ENCODE measurements at places on chromosomes 3 and 15.
A peak's percentile ranks its signal among the peaks of the same experiment; 100 is the strongest.

DNA sequence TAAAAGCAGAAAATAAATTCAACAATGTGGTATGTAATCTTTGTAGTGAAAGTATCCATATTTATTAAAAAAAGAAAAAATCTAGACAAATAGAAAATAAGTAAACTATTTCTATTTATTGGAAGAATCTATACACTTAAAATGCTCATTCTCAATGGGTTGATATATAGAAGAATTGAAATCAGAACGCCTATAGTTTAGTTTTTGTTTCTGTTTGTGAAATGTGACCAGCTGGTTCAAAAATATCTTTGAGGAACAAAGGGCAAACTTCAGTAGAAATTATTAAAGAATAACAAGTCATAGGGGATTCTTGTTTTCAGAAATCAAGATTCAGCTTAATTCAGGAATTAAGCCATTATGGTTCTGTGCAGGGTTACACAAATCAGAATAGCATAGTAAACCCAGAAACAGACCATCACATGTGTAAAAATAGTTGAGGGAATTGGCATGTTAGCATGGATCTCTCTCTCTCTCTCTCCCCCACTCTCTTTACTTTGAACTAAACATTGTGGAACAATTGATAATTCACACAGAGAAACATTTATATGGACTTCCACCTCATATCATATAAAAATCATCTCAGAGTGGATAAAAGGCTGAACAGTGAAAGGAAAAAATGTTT lies 134.0 kb downstream of the CHL1 start:
- no peak for DNase-seq

- DNase-seq, result no peak
Measured at GRCh38 chr3:53590606-53591005, 96.2 kb downstream of the CACNA1D start.

GRCh38 chr3:4750306-4750968 lies 228.8 kb upstream of the BHLHE40 start:
- DNase-seq, result no peak

GRCh38 chr3:152258448-152259393 lies 10.0 kb upstream of the MBNL1 start:
- no peak for DNase-seq

- no peak for DNase-seq
Measured at GRCh38 chr15:56038707-56039106, 45.3 kb upstream of the NEDD4 start.

GRCh38 chr15:57053470-57053869 lies 135.0 kb downstream of the TCF12 start:
- DNase-seq, result no peak

GRCh38 chr3:119856695-119857094 lies 74.8 kb downstream of the NR1I2 start:
- DNase-seq, result no peak

- DNase-seq, result no peak
Measured at GRCh38 chr3:17243621-17244020, 358.9 kb downstream of the PLCL2 start.

DNA sequence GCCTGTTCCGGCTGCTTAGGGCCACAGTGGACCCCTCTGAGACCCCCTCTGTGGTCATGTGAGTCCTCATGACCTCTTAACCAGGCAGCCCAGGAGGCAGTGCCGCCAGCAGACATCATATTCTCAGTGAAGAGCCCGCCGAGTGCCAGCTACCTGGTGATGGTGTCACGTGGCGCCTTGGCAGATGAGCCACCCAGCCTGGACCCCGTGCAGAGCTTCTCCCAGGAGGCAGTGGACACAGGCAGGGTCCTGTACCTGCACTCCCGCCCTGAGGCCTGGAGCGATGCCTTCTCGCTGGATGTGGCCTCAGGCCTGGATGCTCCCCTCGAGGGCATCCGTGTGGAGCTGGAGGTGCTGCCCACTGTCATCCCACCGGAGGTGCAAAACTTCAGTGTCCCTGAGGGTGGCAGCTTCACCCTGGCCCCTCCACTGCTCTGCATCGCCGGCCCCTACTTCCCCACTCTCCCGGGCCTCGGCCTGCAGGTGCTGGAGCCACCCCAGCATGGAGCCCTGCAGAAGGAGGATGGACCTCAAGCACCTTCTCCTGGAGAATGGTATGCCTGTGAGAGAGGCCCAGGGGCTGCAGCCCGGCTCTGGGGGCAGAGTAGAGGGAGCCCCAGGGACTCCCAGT lies 176.1 kb downstream of the TBC1D2B start:
- DNase-seq, result no peak

DNA sequence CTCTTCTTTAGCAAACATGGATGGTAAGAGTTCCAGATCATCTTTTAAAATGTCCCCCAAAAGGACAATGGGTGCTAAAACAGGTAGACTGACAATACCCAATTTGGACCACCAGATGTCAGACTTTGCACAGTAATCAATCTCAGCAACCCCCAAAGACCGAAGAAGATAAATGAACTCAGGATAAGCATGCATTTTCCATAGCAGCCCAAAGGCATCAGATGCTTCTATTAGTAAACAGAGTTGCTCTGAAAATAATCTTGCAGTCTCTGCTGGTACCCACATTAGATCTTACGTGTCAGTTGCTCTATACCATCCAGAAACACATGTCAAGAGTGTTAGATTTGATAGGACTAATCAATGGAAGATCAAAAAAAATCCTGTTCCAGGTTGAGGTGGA lies 20.6 kb downstream of the MYH15 start:
- DNase-seq, result peak; percentile 39

DNA sequence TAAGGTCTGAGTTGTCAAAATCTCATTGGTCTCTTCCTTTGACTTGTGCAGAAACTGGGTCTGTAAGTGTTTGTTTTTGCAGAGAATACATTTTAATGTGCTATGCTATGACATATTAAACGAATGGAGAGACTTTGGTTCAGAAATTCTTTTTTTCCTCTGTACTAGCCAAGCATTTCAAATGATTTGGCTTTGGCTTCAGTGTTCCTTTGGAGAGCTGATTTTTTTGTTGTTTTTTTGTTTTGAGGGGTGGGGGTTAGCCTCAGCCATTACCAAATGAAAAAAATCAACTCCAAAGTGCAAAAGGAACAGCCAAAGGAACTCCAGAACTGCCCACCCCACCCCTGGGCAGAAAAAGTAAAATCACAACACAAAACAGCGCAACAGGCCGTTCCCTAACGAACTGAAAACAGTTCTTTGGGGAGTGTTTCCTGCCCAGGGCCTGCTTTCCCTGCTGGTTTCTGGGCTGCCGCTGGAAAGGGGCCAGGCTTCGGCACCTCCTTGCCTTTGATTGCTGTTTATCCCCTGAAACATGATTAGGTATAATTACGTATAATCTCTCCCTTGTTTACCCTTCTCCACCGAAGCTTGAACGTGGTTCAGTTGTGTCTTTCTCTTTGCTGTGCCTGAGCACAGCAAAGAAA lies 57.6 kb upstream of the NEO1 start:
- DNase-seq, result peak; percentile 32
